ENCODE measurements at places on chromosomes 5 and 9. TPM values are rescaled to one million over a fixed set of nuclear protein-coding genes. Genes with fewer than 3 reads are reported as not detected.

TYRP1 gene
- not detected for total RNA-seq

EXOC3 gene
- 33.7 TPM for total RNA-seq

TUBB4B gene
- total RNA-seq, result 782 TPM

SPINK13 gene
- total RNA-seq, result not detected

SOX30 gene
- total RNA-seq, result not detected

SLC6A7 gene
- not detected for total RNA-seq

GDF9 gene
- 0.17 TPM for total RNA-seq

F2R gene
- 53.0 TPM for total RNA-seq

PCDHGB7 gene
- 0.08 TPM for total RNA-seq

PLPP6 gene
- total RNA-seq, result 11.8 TPM

ZDHHC11B gene
- total RNA-seq, result 1.1 TPM

CD72 gene
- total RNA-seq, result 0.16 TPM

CAMK2A gene
- total RNA-seq, result 0.71 TPM

GABRA1 gene
- total RNA-seq, result not detected

PCDHA9 gene
- total RNA-seq, result not detected

BTNL8 gene
- total RNA-seq, result not detected

ACSL6 gene
- 0.22 TPM for total RNA-seq

SPATA31A3 gene
- not detected for total RNA-seq

LCN1 gene
- total RNA-seq, result 0.20 TPM

ORM2 gene
- not detected for total RNA-seq

DMRT3 gene
- total RNA-seq, result not detected

BTNL3 gene
- not detected for total RNA-seq

ZNF354C gene
- total RNA-seq, result 0.74 TPM

CXXC5 gene
- 16.9 TPM for total RNA-seq

P4HA2 gene
- total RNA-seq, result 53.1 TPM

DNAI1 gene
- 0.13 TPM for total RNA-seq

SHISAL2B gene
- not detected for total RNA-seq

COQ4 gene
- 60.9 TPM for total RNA-seq

RHOBTB3 gene
- total RNA-seq, result 8.6 TPM

PCDHA1 gene
- 0.29 TPM for total RNA-seq

ADAMTS6 gene
- total RNA-seq, result 0.10 TPM

GDNF gene
- 0.03 TPM for total RNA-seq

F2RL2 gene
- 2.9 TPM for total RNA-seq

SHC3 gene
- total RNA-seq, result 0.22 TPM

TAF1L gene
- total RNA-seq, result not detected

CRB2 gene
- total RNA-seq, result 0.09 TPM

NAA35 gene
- total RNA-seq, result 25.1 TPM

SLC6A19 gene
- total RNA-seq, result 0.38 TPM

NDOR1 gene
- 15.2 TPM for total RNA-seq

IFNK gene
- not detected for total RNA-seq

NANS gene
- 70.6 TPM for total RNA-seq

SLC30A5 gene
- 30.8 TPM for total RNA-seq

PCDHB11 gene
- total RNA-seq, result 0.08 TPM

LECT2 gene
- total RNA-seq, result not detected

SDHA gene
- total RNA-seq, result 121 TPM

SH3RF2 gene
- total RNA-seq, result 2.4 TPM

PRLR gene
- 0.10 TPM for total RNA-seq

PCDHA12 gene
- total RNA-seq, result 3.2 TPM

IFNB1 gene
- not detected for total RNA-seq

PCDHB6 gene
- 1.1 TPM for total RNA-seq

Data from A549 treated with Hydrocortisone at 1 μM for 4 hours (cell line).